T-cell (primary cell): ENCODE measurements at places on chromosomes 4 and X.

DNA sequence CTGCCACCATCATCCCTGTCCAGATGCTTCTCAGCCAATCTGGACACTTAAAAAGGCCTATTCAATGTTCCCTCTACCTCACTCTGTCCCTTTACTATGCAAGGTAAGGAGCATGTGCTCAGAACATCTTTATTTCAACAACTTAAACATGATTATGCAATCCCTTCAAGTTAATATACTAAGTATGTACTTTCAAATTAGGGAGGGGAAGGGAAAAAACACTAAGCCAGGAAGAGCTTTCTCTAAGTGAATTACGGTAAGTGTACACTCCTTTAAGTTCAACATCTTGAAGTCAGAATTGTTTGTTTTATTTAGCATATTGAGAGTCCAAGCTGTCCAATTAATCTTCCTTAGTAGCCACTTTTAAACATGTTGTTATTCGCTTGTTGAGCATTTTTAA, 14.1 kb downstream of the SLC10A7 start:
- peaks cover 13% of the 10 kb centered on the region for H3K36me3 ChIP-seq
- no peaks in the 10 kb centered on the region for H3K4me1 ChIP-seq
- no peaks in the 10 kb centered on the region for H3K27me3 ChIP-seq
- no peak for DNase-seq
- H3K27ac ChIP-seq = no peak overlapping the region
- no peak overlapping the region for H3K4me3 ChIP-seq

GRCh38 chrX:134365904-134366303, 94.1 kb upstream of the HPRT1 start:
- no peak for DNase-seq
- no peak overlapping the region for H3K27ac ChIP-seq

DNA sequence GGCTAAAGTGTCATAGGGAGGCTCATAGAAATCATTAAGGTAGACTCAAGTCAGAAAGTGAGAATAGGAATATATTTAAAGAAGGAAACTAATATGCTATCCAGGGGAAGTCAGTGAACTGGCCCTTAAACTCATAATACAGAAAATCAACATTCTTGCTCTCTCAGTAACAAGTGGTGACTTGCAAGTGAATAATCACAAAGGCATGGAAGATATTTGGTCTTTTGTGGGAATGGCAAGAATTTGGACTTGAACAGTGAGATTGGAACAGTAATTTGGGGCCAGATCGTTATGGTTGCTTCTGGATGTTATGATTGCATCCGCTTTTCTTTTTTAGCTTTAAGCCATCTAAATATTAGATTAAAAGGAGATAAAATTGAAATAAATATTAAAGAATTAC, 103.8 kb downstream of the TBC1D19 start:
- H3K4me3 ChIP-seq = no peak overlapping the region
- no peak overlapping the region for H3K27ac ChIP-seq
- no peaks in the 10 kb centered on the region for H3K4me1 ChIP-seq
- no peaks in the 10 kb centered on the region for H3K36me3 ChIP-seq
- no peaks in the 10 kb centered on the region for H3K27me3 ChIP-seq
- no peak for DNase-seq

- H3K27me3 ChIP-seq = no peaks in the 10 kb centered on the region
- no peaks in the 10 kb centered on the region for H3K36me3 ChIP-seq
- no peak overlapping the region for H3K27ac ChIP-seq
- no peaks in the 10 kb centered on the region for H3K4me1 ChIP-seq
- DNase-seq = no peak
Observed at GRCh38 chrX:72216973-72217372, 21.9 kb downstream of the ERCC6L start.

GRCh38 chrX:123818243-123818642, 41.6 kb upstream of the XIAP start:
- H3K27me3 ChIP-seq = no peaks in the 10 kb centered on the region
- no peaks in the 10 kb centered on the region for H3K4me1 ChIP-seq
- H3K27ac ChIP-seq = no peak overlapping the region
- H3K36me3 ChIP-seq = no peaks in the 10 kb centered on the region

DNA sequence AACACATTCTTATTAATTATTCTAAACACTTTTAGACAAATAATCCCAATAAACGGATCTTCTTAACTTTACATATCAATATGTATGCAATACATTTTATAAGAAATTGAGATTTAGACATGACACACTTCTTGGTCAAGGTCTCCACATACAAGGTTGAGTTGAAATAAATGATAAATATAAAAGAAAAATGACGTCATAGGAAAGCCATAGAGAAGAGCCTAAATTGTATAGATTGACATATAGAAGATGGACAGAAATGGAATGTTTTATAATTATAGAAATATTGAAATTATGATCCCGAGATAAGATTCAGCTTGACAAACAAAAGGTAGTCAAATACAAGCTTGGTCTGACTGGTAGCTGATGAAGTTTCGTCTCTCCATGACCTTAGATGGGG, 87.4 kb downstream of the RNF150 start:
- no peaks in the 10 kb centered on the region for H3K4me1 ChIP-seq
- H3K4me3 ChIP-seq = no peak overlapping the region
- no peaks in the 10 kb centered on the region for H3K27me3 ChIP-seq
- H3K27ac ChIP-seq = no peak overlapping the region

DNA sequence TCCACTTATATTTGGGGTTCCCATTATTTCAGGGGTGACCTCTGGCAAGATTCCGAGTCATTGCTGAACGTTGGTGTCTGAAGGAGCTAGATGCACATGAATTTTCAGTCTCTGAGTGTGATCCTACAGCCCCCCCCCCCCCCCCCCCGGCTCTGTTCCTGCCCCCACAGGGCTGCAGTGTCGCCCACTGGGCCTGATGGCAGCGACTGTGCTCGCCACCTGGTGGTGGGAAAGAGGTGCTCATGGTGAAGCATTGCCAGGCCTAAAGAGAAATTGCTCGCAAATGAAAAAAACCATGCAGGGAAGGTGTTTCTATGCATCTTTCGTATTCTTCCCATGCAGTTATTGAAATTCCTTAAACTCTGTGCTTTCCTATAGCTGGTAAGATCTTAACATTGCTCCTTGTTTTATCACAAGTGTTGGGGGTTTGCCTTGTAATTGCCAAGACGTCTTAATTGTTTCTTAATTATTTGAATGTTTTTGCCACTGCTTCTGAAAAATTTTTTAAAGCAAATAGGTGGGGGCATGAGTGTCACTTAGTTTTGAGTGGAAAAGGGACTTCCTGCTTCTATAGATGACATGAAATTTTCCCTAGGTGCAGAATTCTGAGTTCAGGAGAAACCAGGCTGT, 63.2 kb downstream of the CLDN22 start:
- H3K4me1 ChIP-seq = no peaks in the 10 kb centered on the region
- H3K27ac ChIP-seq = no peak overlapping the region
- no peaks in the 10 kb centered on the region for H3K36me3 ChIP-seq
- DNase-seq = no peak
- H3K4me3 ChIP-seq = no peak overlapping the region

DNA sequence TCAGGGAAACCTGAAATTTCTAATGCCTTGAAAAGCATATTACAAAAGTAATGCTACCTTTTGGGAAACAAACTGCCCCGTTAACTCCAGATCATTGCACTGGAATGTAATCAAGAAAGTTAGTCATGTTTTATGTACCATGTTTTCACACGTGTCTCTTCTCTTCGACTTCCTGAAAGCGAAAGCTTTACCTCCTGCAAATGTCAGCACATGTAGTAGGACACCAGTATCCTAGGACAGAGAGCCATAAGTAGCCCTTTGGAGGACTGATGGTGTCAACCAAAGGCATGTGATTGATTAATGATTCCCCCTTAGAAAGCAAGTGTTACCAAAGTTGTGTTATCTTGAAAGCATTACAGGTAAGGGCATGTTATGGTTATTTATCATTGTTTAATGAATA, 8.8 kb upstream of the MND1 start:
- H3K27me3 ChIP-seq = no peaks in the 10 kb centered on the region
- H3K27ac ChIP-seq = no peak overlapping the region
- no peaks in the 10 kb centered on the region for H3K4me1 ChIP-seq
- no peak overlapping the region for H3K4me3 ChIP-seq
- no peak for DNase-seq

GRCh38 chr4:62517716-62518115, 1317.6 kb downstream of the ADGRL3 start:
- no peaks in the 10 kb centered on the region for H3K4me1 ChIP-seq
- H3K36me3 ChIP-seq = no peaks in the 10 kb centered on the region
- no peak overlapping the region for H3K4me3 ChIP-seq
- no peak for DNase-seq

DNA sequence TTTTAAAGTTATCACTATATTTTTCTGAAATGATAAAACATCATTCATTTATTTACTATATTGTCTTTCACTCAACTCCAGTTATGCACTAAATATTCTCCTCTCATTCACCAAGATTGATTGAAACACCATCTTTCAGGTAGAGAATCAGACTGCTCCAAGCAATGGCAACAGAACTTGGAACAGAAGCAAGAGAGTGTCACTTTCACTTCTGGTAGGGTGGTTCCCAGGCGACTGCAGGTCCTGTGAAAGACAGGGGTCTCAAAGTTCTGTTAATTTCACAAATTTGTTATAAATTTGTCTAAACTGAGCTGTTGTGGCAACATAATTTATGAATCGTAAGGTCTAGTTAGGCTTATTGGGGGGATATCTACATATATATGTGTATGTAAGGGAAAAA, 47.8 kb downstream of the RHOH start:
- DNase-seq = no peak
- H3K27ac ChIP-seq = peak overlapping the region; percentile 74
- no peaks in the 10 kb centered on the region for H3K36me3 ChIP-seq
- no peak overlapping the region for H3K4me3 ChIP-seq
- peaks cover 94% of the 10 kb centered on the region for H3K4me1 ChIP-seq

DNA sequence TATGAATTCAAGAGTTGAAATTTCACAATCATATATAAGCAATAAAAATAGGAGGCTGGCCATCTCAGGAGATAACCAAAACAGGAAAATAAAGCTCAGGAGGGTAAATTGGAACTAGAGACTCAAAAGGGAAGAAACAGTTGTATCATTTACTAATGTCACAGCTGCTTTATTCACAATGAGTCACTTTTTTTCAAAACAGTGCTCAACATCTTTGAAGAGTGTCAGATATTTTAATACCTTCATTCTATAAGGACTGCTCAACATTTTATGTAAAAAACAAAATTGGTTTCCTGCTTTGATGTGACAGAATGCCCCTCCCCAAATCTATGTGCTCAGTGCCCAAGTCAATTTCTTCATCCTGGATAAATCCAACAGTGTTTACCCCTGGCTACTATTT, 97.7 kb downstream of the DDX60 start:
- DNase-seq = no peak
- no peaks in the 10 kb centered on the region for H3K27me3 ChIP-seq
- no peak overlapping the region for H3K27ac ChIP-seq
- no peaks in the 10 kb centered on the region for H3K4me1 ChIP-seq
- H3K36me3 ChIP-seq = peaks cover 3% of the 10 kb centered on the region
- no peak overlapping the region for H3K4me3 ChIP-seq

DNA sequence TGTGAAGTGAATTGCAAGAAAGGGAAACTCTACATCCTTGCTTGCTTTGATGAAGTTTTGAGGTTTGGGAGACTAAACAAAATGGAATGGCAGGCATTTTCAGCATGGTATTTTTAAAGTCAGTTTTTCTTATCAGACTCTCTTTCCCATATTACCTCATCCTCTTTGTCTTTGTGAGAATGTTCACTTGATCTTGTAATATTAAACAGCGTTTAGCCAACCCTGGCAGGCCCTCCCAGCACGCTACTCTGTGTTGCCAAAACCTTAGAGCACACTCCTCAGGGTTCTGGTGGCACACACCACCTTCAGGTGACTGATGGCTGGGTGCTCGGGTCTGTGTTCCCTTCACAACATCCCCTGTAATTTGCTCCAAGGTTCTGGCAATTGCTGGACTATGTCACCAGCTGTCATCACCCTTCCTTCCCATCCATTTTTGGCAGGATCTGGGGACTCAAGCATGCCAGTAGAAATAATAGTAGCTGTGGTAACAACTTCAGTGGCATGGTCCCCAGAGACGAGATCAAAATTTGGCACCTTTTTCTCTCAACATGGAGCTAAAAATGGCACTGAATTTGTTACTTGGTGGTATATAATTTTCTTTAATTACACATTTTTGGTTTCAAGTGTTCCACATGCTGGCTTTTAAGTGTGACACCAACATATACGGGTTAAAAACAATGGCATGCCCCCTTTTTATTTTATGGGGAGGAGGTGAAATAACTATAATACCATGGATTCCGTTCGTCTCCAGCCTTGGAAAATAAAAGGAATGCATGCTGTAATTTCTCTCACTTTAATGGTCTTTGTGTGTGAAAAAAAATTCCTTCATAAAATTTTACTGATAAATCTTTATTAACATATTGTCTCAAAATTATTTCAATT, 273.1 kb downstream of the DCTD start:
- no peak for DNase-seq
- H3K27me3 ChIP-seq = peaks cover 2% of the 10 kb centered on the region
- H3K36me3 ChIP-seq = no peaks in the 10 kb centered on the region
- H3K4me3 ChIP-seq = no peak overlapping the region

- no peak overlapping the region for H3K27ac ChIP-seq
- DNase-seq = no peak
- H3K36me3 ChIP-seq = no peaks in the 10 kb centered on the region
- no peaks in the 10 kb centered on the region for H3K4me1 ChIP-seq
- H3K4me3 ChIP-seq = no peak overlapping the region
Observed at GRCh38 chr4:149605601-149606378, 209.9 kb downstream of the IQCM start.

GRCh38 chr4:108361886-108362285, 193.2 kb upstream of the LEF1 start:
- H3K36me3 ChIP-seq = no peaks in the 10 kb centered on the region
- no peak overlapping the region for H3K4me3 ChIP-seq
- no peak for DNase-seq
- H3K27ac ChIP-seq = no peak overlapping the region

DNA sequence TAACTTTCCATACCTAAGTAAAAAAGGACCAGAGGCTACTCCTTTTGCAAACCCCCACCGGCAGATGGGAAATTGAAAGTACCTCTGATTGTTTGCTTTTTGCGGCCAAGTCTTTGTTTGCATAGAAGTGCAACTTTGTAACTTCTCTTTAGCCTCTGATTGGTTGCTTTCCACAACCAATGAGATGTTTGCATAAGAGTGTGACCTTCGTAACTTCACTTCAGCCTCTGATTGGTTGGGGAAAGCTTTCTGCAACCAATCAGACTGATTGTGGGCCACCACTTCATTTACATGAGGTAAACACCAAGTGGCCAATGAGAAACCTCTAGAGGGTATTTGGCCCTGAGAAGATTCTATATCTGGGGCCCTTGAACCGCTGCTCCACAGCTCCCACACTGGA, 48.8 kb upstream of the PGRMC1 start:
- H3K27me3 ChIP-seq = no peaks in the 10 kb centered on the region
- H3K4me1 ChIP-seq = no peaks in the 10 kb centered on the region
- no peak for DNase-seq
- no peaks in the 10 kb centered on the region for H3K36me3 ChIP-seq
- no peak overlapping the region for H3K27ac ChIP-seq

GRCh38 chrX:39397561-39398199, 596.4 kb downstream of the MID1IP1 start:
- H3K27me3 ChIP-seq = no peaks in the 10 kb centered on the region
- H3K36me3 ChIP-seq = no peaks in the 10 kb centered on the region
- no peak for DNase-seq
- no peaks in the 10 kb centered on the region for H3K4me1 ChIP-seq
- no peak overlapping the region for H3K27ac ChIP-seq

GRCh38 chr4:185108185-185108584, 34.9 kb upstream of the SLC25A4 start:
- no peak for DNase-seq
- no peaks in the 10 kb centered on the region for H3K36me3 ChIP-seq
- H3K27ac ChIP-seq = no peak overlapping the region
- no peaks in the 10 kb centered on the region for H3K4me1 ChIP-seq
